ENCODE measurements at places on chromosomes 16 and 17. TPM values are rescaled to one million over a fixed set of nuclear protein-coding genes. Genes with fewer than 3 reads are reported as not detected.

THRA gene
- 30.3 TPM for total RNA-seq

C16orf95 gene
- 5.8 TPM for total RNA-seq

DCAF7 gene
- 67.2 TPM for total RNA-seq

ASGR1 gene
- total RNA-seq = 1.0 TPM

RETREG3 gene
- 26.7 TPM for total RNA-seq

RHBDF2 gene
- 59.1 TPM for total RNA-seq

ABI3 gene
- not detected for total RNA-seq

Data from A549 treated with Mapracorat at 1 μM for 4 hours (cell line).